ENCODE measurements at places on chromosomes 3 and 15.

DNA sequence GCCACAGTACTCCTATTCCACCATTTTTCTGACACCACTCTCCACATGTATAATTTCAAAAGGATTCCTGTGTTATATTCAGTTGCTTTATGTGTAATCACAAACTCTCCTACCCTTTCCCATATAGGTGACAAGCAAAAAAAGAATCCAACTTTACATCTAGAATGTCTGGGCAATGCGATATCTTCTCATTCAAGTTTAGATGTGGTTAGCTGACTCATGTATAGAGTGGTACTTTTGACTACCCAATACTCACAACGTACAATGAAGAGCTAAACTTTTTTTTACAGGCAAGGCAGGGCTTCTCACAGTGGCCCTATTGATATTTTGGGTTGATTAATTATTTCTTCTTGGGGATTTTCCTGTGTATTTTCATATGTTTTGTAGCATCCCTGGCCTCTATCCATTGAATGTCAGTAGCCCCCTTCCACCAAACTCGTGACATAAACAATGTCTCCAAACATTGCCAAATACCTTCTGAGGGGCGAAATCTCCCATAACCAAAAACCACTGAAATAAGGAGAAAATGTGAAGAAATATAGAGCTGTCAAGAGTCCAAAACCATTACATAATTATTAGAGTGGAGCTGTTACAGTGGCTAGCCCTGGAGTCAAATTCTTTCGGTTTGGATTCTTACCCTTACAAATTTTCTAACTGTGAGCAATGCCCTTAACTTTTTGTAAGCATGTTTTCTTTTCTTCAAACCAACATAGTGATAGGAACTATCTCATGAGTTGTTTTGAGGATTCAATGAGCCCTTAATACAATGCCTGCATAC, 342.6 kb downstream of the NSUN3 start:
- no peak for DNase-seq

DNA sequence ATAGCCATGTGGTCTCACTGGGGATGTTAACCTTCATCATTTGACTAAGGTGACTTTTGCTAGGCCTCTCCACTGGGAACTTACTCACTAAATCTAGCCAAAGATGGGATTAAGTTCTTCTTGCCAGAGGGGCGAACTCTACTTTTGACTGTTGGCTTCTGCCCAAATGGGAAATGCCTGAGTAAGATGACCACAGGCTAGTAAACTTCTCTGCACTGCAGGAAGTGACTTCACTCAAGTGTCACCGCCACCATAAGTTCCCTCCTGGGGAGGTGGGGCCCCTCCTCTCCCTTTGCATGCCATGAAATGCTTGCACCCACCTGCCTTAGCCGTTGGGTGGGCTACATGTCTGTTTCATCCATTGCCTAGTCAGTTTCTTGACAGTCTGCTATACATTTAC, 388.3 kb downstream of the FEZF2 start:
- no peak for DNase-seq

- DNase-seq: no peak
Observed at GRCh38 chr3:178982137-178982536, 89.5 kb downstream of the ZMAT3 start.

DNA sequence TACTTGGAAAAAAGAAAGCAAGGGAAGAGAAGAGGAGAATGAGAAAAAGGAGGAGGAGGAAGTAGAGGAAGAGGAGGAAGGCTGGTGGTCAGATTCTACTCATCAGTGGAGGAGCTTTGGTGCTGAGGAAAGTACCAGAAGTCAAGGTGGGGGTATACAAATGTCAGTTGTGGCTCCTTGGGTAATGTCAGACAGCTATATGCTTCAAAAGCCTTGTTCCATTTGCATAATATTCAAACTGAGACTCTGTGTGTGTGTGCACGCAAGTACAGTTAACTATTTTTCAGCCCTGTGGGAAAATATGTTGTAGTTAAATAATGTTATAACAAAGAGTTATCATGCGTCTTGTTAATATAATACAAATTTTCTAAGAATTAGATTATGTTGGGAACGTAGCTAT, 609.7 kb downstream of the PDCD6IP start:
- DNase-seq: no peak

DNA sequence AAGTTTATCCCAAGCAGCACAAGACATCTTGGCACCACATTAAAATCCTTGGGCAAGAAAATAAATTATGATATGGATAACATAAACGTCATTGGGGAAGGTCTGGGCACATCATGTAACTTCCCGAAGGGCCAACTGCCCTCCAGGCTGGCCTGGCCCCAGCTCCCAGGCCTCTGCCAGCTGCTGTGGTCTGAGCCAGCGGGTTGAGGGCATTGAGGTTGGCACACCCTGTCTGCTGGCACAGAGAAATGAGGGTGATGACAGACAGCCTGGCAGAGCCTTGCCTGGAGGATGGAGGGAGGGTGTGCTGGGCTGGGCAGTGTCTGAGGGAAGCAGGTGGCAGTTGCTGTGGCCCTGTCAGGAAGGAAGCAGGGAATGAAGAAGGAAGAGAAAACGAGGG, 3.3 kb upstream of the RBSN start:
- no peak for DNase-seq

DNA sequence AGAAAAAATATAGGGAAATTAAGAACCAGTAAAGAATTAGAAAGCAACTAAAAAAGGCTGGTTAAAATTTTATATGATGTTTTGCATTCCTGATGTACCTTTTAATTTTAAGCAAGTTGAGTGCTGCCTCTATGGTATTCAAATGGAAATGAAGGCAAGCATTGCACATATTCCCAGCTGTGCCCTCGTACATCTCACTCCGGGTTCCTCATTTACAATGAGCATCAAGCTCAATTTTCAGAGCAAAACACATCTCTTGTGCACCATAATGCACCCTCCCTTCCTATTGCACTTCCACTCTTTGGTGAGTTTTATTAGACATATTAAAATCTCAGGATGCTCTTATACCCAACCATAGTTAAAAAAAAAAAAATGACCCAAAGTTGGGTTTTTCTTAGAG, 267.9 kb downstream of the CHST2 start:
- no peak for DNase-seq

GRCh38 chr3:120198305-120198878, 86.6 kb downstream of the GPR156 start:
- DNase-seq: no peak

- no peak for DNase-seq
Observed at GRCh38 chr15:63489352-63489751, 15.0 kb upstream of the USP3 start.

- DNase-seq: no peak
Observed at GRCh38 chr3:185770109-185770508, 54.7 kb downstream of the IGF2BP2 start.

GRCh38 chr3:112043621-112044201, 9.2 kb downstream of the TMPRSS7 start:
- peak; percentile 15 for DNase-seq

DNA sequence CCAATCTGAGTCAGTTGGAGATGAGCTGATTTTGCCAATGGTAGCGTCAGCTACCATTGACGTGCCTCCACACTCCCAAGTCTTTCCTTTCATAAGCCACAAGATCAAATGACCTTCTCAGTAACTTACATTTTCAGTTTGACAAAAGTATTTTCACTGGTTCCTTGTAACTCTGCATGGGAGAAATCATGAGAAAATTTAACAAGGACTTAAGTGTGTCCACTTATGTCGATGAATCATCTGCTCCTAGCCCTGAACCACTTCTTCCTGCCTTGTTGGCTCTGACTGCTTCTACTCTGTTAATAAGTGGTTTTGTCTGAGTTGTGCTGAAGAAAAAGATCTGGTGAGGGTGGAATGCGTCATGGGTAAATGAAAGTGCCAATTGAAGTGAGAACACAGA, 101.2 kb downstream of the NFKBIZ start:
- DNase-seq: no peak

DNA sequence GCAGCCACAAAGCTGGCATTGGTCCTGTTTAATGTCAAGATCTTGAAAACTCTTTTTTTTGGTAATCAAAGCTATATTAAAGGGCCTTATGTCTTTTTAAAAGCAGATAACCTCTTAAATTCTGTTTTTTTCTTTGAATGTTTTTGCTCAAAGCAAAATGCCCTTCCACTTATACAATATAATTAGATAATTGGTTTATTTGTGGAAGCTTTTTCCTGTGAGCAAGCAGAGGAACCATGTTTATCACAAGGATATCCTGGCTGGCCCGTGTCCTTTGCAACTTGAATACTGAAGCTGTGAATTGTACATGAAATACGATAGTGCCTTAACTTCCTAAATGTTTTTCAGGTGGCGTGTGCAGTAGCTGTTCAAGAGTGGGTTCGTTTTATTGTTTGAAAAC, 2.6 kb downstream of the ST3GAL6 start:
- no peak for DNase-seq

DNA sequence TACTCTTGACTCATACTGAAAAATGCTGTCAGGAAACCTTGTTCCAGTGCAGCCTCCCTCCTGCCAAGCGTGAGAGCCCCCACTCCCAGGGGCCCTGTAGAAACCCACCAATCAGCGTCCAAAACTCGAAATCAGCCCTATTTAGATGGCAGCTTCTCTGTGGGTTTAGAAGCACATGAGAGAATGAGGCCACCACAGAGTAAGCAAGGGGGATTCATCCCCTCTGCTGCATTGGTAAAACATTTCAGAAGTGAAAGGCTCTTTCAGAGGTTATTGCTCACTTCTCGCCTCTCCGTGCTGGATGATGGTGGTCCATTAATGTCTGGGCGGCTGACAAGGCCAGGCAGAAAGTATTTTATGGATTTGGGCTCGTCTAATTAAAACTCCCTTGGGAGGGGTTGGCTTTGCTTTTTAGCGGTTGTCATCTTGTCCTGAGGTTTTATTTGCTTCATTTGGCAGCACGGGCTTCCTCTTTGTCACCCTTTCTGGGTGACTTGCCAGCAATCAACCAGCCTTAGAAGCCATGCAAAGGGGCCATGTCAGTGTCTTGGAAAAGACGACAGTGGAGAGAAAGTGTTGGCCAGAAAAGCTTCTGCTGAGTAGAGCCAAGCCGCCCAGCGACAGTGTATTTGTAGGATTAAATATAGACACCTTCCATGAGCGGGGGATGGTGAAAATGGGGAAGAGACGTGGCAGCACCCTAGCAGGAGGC, 145.5 kb downstream of the ATP10A start:
- no peak for DNase-seq

- no peak for DNase-seq
Observed at GRCh38 chr3:167671878-167672427, 18.2 kb upstream of the WDR49 start.

DNA sequence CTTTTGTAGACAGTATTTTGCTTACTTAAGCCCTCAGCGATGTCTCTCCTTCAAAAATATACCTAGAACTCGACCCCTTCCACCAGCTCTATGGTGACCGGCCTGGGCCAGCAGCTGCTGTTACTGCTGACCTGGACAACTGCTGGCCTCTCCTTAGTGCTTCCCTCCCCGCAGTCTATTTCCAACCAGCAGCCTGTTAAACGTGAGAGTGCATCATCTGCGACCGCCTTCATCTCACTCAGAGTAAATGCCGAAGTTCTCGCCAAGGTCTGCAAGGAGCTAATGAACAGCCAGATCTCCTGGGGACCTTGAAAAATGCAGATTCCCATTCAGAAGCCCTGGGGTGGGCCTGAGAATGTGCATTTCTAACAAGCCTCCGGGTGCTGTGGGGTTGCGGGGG, 86.7 kb downstream of the RPLP1 start:
- DNase-seq: no peak

GRCh38 chr3:117355566-117355965, 646.0 kb downstream of the TUSC7 start:
- no peak for DNase-seq

GRCh38 chr3:171758109-171758508, 52.2 kb downstream of the PLD1 start:
- no peak for DNase-seq
